ENCODE measurements at places on chromosomes 7 and 10.

DNA sequence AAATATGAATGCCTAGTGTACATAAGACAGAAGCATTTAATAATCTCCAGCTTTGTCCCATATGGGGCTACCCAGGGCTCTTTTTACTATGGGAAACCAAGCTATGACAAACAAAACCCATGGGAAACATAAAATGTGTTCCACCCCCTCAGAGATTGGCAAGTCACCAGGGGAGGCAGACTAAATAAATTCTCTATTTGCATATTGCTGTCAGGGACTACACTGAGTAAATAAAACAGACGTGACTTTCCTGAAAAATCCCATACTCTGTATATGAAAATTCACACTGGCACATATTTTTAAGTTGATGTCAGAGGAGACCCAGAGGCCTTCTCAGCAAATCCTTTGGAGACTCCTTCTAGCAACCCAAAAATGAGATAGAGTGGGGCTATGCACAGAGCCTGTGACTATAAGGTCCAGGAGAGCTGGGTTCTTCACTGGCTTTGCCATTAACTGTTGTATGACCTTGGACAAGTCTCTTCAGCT is 44.0 kb upstream of the HPSE2 start:
- DNase-seq = no peak

- DNase-seq = no peak
Measured at GRCh38 chr7:42137941-42138340, 99.1 kb downstream of the GLI3 start.

GRCh38 chr7:6607651-6608051 is 7.8 kb upstream of the ZNF853 start:
- DNase-seq = no peak

GRCh38 chr7:7924303-7924702 is 44.3 kb upstream of the GLCCI1 start:
- no peak for DNase-seq

DNA sequence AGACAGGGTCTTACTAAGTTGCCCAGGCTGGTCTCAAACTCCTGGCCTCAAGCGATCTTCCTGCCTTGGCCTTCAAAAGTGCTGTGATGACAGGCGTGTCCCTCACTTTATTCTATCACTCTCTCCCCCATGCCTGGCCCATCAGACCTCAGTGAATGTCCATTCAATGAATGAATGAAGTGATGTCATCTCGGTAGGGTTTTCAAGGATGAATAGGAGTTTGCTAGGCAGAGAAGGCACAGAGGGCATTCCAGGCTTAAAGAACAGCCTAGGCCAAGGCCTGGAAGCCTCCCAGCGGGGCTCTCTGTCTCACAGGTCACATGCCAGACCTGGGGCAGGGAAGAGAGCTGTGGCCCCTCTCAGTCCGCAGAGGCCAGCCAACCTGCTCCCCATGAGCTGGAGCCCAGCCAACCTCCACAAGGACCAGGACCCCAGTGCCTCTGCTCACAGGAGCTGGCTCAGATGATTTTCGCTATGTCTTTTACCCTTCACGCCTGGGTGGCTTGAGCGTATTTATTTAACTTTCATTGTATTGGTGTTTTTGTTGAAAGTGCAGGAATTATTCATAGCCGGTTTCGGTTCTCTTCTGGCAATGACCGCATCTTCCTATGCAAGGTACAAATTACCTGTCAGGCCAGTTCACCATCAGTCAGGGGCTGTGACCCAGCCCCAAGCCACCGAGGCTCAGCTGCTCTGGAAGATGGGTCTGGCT is 11.8 kb upstream of the TNRC18 start:
- DNase-seq = no peak

DNA sequence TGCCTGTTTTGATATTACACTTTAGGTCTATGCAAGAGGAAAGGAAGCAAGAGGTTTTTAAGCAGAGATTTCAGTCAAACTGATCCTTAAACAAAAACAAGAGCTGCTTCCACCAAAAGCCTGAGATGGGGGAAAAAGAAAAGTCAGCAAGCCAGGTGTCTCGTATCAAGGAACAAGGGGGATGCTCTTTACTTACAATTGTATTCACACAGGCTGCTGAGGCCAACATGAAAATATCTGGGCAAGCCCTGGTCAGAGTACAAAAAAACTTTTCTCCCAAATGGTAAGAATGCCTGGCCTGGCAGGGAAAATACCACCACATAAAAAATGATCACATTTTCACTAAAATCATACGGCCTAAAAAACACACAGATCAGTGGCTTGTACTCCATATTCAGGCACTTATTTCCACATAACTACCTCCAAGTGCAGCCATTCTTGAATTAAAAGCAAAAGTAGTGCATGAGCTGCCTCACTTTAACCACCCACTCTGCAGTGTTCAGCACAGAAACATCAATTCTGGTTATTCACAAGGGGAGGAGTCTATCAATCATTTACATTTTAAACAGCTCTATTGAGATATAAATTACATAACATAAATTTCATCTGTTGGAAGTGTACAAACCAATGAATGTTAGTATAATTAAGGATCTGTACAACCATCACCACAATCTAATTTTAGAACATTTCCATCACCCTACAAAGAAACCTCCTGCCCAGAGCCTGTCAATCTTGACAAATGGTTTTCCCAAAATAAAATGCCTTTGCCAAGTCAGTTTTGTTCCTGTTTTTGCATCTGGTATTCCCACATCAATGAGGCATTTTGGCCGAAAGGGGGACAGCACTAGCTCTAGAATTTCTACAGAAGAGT is 70.2 kb downstream of the GRB10 start:
- no peak for DNase-seq

GRCh38 chr7:11216276-11216675 is 242.6 kb downstream of the PHF14 start:
- no peak for DNase-seq

- DNase-seq = no peak
Measured at GRCh38 chr7:24980534-24981170, 674 bp upstream of the OSBPL3 start.

DNA sequence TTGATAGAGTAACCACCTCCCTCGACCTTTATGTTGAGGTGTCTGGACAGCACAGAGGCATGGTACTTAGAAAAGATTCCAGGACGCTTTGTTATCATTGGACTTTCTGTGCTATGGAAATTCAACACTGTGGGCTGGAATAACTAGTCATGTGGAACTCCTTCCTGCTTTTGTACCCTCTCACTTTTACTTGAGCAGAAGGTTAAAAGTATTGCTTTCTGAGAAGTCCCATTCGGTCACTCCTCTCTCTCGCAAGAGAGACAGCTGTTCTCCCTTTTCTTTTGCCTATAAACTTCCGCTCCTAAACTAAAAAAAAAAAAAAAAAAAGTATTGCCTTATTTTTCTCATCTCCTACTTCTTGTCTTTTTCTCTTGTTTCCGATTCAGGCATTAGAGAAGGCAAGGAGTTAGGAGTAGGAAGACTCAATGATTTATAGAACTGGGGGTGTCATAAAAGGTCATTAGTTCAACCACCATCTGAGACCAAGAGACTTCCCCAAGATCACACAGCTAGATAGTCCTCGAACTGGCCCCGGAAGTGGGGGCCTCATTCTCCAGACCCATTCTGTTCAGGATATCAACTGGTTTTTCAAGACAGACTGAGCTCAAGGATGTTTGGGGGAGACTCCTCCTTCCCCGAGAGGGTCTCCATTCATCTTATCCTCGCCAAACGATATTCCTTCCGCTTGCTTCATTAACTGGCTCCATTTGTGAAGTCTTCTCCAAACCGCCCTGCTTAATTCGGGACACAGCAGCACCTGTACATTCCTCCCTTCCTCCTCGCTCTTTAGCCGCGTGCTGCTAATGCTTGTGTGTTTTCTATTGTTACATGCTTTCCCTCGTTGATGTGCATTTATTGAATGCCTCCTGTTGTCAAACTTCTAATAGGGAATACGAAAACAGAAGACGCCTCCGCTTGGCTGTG is 995 bp upstream of the INPP5F start:
- DNase-seq = no peak

DNA sequence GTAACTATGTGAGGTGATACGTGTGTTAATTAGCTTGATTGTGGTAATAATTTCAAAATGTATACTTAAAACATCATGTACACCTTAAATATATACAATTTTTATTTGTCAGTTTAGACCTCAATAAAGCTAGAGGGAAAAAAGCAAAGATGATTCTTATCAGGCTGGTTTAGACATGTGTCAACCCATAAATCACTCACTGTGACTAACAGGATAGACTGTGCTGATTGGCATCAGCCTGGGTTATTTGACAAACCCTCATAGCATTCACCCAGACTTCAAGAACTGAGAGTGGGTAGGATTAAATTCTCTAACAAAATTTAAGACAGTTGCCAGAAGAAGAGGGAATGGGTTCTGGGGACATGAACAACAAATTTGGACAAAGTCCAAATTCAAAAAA is 73.8 kb upstream of the TMEM140 start:
- DNase-seq = no peak

DNA sequence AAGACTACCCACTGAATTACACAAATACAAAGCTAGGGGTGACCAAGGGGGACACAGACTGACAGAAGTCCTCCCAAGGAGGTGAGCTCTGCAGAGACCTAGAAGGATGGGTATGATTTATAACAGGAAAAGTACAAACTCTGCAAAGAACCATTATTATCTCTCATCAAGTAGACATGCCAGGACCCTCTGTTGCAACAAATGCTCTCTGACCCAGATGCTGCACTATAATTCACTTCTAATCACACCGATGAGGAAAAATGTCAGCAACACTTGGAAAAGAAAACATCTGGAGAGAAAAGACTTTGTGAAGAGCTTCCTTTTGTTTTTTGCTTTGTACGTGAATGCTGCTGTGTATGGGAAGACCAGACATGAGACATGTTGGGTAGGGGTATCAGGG is 178.3 kb upstream of the PDE1C start:
- no peak for DNase-seq

DNA sequence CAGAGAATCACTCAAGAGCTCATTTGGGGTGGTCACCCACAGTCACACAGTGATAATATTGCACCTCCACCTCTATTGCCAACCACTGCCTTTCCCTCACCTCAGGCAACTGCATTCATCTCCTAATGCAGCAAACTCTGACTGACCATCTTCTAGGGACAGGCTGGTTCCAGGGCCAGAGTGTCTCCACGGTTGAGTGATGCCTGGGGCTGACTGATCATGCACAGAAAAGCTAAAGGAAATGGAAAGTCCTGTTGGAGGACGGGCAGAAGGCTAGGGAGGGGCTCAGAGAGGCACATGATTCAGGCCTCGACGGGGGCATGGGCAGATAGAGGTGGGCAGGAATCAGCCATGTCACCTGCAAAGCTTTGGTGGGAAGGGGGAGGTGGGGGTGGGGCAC is 127.1 kb upstream of the TNS3 start:
- no peak for DNase-seq

DNA sequence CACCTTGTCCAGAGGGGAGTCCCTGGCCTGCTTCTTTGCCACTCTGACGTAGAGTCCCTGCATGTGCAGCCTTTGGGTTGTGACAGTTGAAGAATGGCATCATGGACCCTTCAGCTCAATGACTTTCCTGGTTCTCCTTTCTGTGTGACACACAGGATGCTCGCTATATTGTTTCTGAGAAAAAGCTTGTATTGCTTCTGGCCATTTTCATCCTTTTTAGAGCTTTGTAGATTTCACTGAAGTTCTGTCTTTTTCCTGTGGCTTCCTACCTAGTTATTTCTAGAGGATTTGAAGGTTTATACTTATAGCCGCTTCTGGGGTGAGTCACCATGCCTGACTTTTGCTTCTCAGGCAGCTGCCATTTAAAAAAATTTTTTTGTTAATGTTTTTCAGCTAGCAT is 27.0 kb downstream of the SND1 start:
- DNase-seq = no peak

- DNase-seq = no peak
Measured at GRCh38 chr7:44282601-44283171, 42.7 kb downstream of the CAMK2B start.

DNA sequence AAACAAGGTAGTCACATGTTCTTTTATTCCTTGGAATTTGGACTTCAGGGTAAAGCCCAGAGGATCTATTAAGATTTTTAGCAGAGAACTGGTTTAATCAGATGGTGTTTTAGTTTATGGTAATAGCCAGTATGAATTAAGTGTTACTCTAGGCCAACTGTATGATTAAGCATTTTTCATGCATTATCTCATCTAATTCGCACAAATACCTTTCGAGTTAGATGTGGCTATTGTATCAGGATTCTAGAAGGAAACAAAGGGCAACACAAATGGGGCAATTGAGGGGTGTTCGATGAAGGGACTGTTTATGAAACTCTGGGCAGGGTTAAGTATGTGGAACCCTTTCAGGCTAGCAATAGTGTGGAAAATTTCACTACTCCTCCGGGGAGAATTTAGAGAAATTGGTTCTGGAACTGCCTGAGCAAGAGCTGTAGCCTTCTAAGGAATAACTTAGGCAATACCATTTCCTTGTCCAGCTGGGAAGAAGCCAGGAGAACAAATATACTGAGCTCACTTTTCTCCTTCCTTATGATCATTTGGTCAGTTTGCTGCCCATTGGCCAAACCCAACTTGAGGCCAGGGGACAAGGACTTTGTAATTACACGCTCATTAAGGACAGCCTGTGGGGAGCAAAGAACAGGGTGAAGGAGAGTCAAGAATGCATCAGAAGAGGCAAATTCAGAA is 319.0 kb upstream of the FZD1 start:
- DNase-seq = no peak

DNA sequence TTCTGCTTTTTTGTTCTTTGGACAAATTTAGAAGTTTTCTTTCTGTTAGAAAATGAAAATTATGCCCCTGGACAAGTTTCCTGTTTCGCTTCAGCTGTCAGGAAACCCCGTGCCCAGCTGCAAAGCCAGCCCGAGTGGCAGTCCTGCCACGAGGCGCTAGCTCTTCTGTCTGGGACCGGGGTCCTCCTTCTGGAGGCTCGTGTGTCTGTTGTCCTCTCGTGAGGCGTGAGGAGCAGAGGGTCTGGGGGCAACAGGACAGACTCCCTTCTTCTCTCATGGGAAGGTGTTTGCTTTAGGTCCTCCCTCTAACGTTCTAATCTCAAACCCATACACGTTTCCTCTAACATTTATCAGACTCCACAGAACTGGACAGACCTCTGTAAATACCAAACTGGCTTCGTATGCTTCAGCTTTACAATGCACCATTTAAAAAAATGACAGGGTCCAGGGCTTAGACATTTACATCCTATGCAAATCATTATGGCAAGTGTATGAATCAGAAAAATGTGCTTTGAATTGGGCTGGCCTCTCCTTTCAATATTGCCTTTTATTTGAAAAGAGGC is 184.5 kb upstream of the SHH start:
- DNase-seq = no peak

GRCh38 chr10:21860718-21861117 is 142.8 kb downstream of the DNAJC1 start:
- DNase-seq = no peak

DNA sequence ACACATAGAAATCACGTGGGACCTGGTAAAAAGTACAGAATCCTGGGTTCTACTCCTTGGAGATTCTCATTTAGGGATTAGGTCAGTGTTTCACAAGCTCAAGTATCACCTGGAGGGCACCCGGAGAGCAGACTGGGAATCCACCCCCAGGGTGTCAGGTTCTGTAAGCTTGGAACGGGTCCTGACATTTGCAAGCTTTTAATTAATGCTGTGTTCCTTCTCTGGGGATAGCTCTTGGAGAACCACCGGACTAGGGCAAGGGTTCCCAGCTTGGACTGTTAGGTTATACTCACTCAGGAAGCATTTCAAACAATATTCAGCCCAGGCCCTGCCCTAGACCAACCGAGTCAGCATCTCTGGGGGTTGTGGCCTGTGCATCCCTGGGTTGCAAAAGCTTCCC is 23.0 kb downstream of the TCF7L2 start:
- no peak for DNase-seq
